Smooth muscle cell of bladder (primary cell): ENCODE measurements at places on chromosomes 7 and 10. TPM values are rescaled to one million over a fixed set of nuclear protein-coding genes. Genes with fewer than 3 reads are reported as not detected.

OR2A12 gene
- total RNA-seq: not detected in 2 replicates

ELN gene
- total RNA-seq: 1.8 and 4.2 TPM in 2 replicates

DKK1 gene
- total RNA-seq: 71.7 and 165 TPM in 2 replicates

SFTPA1 gene
- total RNA-seq: not detected in 2 replicates

PILRA gene
- 0.18 and 0.28 TPM in 2 replicates for total RNA-seq

SORCS1 gene
- 0.14 and 0.18 TPM in 2 replicates for total RNA-seq

ALOX5 gene
- total RNA-seq: not detected in 2 replicates

HMX2 gene
- total RNA-seq: not detected in 2 replicates

MSS51 gene
- 0.85 and 1.2 TPM in 2 replicates for total RNA-seq

SLC26A3 gene
- not detected in 2 replicates for total RNA-seq

CPA1 gene
- total RNA-seq: 0.09 and 0.28 TPM in 2 replicates

ADARB2 gene
- not detected in 2 replicates for total RNA-seq

OAT gene
- total RNA-seq: 201 and 211 TPM in 2 replicates

TAS2R16 gene
- total RNA-seq: not detected in 2 replicates

GPR37 gene
- total RNA-seq: 3.3 and 3.8 TPM in 2 replicates

DRGX gene
- total RNA-seq: not detected in 2 replicates

FKBP6 gene
- under 0.01 TPM in 1 of 2 replicates, not detected in the other for total RNA-seq

TRIM74 gene
- total RNA-seq: 0.09 TPM in 1 of 2 replicates, not detected in the other

SLC29A3 gene
- total RNA-seq: 1.1 and 1.5 TPM in 2 replicates

ITPRID1 gene
- total RNA-seq: not detected in 2 replicates

ANKRD1 gene
- total RNA-seq: 0.14 and 0.18 TPM in 2 replicates

GRID2IP gene
- not detected in 2 replicates for total RNA-seq

WIPF3 gene
- under 0.01 TPM in 1 of 2 replicates, not detected in the other for total RNA-seq

LRIT1 gene
- not detected in 2 replicates for total RNA-seq

NDUFB8 gene
- total RNA-seq: 213 and 262 TPM in 2 replicates

CACNB2 gene
- 6.7 and 9.0 TPM in 2 replicates for total RNA-seq

PNLIPRP2 gene
- total RNA-seq: not detected in 2 replicates

PIK3CG gene
- total RNA-seq: 0.09 and 0.28 TPM in 2 replicates

AS3MT gene
- total RNA-seq: 6.1 and 13.0 TPM in 2 replicates

CYP3A7 gene
- total RNA-seq: 0.14 and 0.46 TPM in 2 replicates

CPEB3 gene
- 0.43 and 0.55 TPM in 2 replicates for total RNA-seq

BHLHA15 gene
- 0.37 TPM in 1 of 2 replicates, not detected in the other for total RNA-seq

STX1A gene
- 10.2 and 10.7 TPM in 2 replicates for total RNA-seq

MMP21 gene
- under 0.01 and 0.09 TPM in 2 replicates for total RNA-seq

LIPN gene
- total RNA-seq: not detected in 2 replicates

NXPH1 gene
- not detected in 2 replicates for total RNA-seq

HOXA7 gene
- total RNA-seq: 1.00 and 1.6 TPM in 2 replicates

FBXO24 gene
- total RNA-seq: 0.28 and 0.37 TPM in 2 replicates

C10orf120 gene
- total RNA-seq: not detected in 2 replicates

FAM221A gene
- total RNA-seq: 0.65 and 1.7 TPM in 2 replicates

RSPH10B gene
- total RNA-seq: 0.09 TPM in 1 of 2 replicates, not detected in the other

C1GALT1 gene
- 9.7 and 20.8 TPM in 2 replicates for total RNA-seq

MYH16 gene
- total RNA-seq: not detected in 2 replicates

PNLIPRP3 gene
- 0.09 TPM in 1 of 2 replicates, not detected in the other for total RNA-seq

PRSS2 gene
- total RNA-seq: not detected in 2 replicates

PTF1A gene
- not detected in 2 replicates for total RNA-seq

RASA4B gene
- total RNA-seq: 1.8 and 2.0 TPM in 2 replicates

LAMB4 gene
- 0.18 and 0.28 TPM in 2 replicates for total RNA-seq

CFTR gene
- total RNA-seq: 0.14 and 0.55 TPM in 2 replicates

SCRN1 gene
- total RNA-seq: 76.4 and 100 TPM in 2 replicates

HYCC1 gene
- total RNA-seq: 92.6 and 93.3 TPM in 2 replicates

TAS2R60 gene
- total RNA-seq: not detected in 2 replicates

NUDT1 gene
- 28.8 and 34.8 TPM in 2 replicates for total RNA-seq

CTTNBP2 gene
- 0.28 and 2.3 TPM in 2 replicates for total RNA-seq

SUN1 gene
- 95.4 and 135 TPM in 2 replicates for total RNA-seq

PDE6C gene
- total RNA-seq: not detected in 2 replicates

PON1 gene
- not detected in 2 replicates for total RNA-seq

LRGUK gene
- 0.14 and 0.18 TPM in 2 replicates for total RNA-seq

PPP2R2D gene
- 19.2 and 26.9 TPM in 2 replicates for total RNA-seq

SEMA3E gene
- 2.0 and 4.9 TPM in 2 replicates for total RNA-seq
